HS-27A (cell line): ENCODE measurements at places on chromosomes 1 and 21.

- peak; percentile 35 for DNase-seq
These were observed 14.9 kb upstream of the HJV start for GRCh38 chr1:146036241-146036964.

DNA sequence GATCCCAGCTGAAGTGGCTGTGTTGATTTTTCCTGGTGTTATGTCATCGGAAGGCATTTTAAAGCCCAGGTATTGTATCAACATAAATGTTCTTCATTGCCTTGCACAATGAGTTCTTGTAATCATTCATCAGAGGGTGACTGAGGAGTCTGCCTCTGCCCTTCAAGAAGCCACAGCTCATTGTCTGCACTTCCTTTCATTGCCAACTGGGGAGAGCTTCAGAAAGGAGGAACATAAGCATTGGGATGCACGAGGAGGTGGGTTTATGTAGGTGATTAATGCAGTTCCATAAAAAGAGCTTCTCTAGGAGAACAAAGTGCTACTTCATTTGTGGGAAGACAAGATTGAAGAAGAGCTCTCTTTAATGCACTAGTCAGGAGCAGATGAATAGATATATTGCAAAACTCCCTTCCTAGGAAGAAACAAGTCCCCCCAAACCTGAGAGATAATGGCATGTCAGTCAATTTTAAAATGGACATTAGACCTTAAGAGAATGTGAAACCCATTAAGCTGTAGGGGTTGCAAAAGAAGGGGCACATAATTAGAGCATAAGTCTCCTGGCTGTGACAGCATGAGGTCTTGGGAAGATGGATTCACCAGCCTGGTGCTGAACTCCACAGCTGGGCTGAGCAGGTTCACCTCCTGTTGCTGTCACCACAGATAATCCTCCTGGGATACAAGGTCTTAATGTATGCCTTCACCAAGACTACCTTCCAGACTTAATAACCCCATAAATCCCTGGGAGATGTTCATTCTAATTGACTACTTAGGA lies 124.6 kb downstream of the BACH1 start:
- no peak for DNase-seq

DNA sequence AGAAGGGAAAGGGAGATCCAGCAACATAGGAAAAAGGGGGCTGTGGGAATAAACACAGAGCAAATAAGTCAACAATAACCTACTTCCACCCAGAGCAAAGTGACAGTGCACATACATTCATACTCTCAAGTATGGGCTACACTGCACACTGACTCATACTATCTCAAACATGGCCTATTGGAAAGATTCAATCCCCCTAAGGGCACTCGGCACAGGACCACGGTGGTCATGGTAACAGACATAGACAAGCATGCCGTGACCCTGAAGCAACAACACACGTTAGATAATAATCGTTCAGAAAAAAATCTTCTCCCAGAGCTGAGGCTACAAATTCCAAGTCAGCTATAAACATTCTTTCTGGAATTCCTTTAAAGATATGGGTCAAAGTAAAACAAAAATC lies 16.8 kb upstream of the JAK1 start:
- no peak for DNase-seq

GRCh38 chr1:166972826-166973225 lies 2.5 kb downstream of the ILDR2 start:
- DNase-seq = no peak

GRCh38 chr1:158728510-158729225 lies 8.1 kb upstream of the OR6K3 start:
- no peak for DNase-seq

GRCh38 chr1:206705191-206705590 lies 20.5 kb downstream of the MAPKAPK2 start:
- no peak for DNase-seq

DNA sequence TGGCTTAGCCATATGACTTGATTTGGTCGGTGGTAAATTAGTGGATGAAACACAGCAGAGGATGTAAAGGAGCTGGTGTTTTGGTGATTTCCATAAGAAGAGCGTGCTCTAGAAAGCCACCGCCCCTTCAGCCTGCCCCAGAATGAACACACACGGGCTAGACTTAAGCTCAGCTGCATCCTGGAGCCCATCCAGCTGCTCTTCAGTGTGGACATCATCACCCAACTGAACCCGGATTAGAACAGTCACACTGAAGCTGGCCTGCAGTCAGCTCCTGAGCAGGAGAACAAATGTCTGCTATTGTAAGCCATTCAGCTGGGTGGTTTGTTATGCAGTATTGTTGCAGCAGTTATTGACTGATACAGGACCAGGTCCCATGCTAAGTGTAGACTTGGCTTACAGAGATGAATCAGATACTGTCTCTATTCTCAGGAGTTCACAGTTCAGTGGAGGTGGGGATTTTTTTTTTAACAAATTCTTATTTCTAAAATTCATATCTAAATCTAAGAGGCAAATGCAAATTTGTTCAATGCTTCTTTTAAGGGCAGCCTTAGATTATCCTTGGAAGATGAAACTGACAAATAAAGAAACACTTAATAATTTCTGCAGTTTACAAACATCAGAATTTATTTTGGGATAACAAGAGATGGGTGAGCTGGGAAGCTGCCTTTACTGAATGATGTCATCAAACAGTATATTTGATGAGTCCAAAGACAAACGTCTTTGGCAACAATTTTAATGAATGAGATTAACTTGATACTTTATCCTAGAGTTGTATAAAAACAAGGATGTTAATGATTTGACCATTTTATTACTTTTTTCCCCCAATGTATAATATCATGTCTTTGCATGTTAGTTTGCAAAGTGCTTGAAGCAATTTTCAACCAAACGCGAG lies 251.2 kb downstream of the TRABD2B start:
- DNase-seq = no peak

DNA sequence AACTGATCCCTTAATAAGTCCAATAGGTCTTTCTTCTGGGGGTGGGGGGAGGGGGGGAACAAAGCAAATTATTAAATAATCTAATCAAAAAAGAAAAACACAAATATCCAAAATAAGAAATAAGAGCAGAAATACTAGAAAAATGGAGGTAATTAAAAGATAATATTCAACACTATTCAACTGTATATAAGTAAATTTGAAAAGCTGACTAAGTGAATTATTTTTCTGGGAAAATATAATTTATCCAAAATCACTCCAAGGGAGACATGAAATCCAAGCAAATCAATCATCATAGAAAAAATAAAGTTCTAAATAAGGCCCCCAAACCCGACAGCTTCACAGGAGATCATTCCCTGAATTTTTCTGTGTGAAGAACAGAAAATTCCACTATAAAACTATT lies 18.8 kb downstream of the VPS26C start:
- no peak for DNase-seq

- no peak for DNase-seq
These were observed 5.7 kb upstream of the IVL start for GRCh38 chr1:152902636-152903035.

DNA sequence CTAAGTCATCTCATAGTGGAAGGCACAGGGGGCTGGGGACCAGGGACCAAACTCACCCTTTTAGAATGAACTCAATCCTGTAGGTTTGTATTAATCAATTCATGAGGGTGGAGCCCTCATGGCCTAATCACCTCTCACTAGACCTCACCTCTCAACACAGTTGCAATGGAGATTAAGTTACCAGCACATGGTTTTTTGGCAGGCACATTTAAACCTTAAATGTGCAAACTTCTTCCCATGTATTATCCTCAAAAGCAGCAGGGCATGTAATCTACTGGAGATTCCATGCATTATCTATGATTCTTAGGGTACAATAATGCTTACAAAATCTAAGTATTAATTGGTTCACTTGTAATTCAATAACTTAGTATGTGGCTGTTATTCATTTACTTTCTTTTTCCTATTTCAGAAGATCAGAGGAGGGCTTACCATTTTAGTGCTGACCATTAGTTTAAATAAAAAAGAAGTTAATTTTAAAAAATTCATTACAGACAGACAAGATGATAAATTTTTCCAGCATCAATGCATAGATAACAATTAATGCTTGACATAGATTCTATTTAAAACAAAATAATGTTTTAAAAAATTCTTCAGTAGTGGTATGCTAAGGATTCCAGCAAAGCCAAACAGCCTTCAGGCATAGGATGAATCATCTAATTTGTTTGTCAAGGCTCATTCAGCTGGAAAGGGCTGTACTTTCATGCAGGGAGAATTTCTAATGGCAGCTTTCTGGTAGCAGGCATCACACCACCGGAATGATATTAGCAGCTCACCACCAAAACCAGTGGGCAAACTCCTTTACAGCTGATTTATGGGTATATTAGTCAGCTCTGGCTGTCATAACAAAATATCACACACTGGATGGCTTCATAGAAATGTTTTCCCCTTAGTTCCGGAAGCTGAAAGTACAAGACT lies 124.6 kb upstream of the ZNF648 start:
- no peak for DNase-seq

DNA sequence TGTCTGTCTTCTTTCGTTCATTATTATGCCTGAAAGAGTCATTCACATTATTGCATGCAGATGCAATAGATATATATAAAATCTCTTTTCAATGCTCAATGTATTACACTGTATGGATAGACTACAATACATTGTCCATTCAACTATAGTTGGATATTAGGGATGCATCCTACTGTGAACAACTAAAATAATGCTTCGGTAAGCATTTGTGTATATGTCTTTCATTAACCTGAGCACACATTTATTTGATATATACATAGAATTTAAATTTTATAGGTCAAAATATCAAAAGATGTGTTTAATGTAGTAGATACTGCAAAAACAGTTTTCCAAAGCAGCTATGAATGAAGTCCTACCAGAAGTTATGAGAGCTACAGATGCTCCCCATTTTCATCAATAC lies 8.9 kb downstream of the PLD5 start:
- no peak for DNase-seq

GRCh38 chr1:236865818-236866155 lies 70.7 kb downstream of the MTR start:
- no peak for DNase-seq

GRCh38 chr1:109643385-109644230 lies 12.3 kb upstream of the GSTM4 start:
- DNase-seq = no peak

- DNase-seq = peak; percentile 63
These were observed at the start of gene CFH for GRCh38 chr1:196651637-196652215. Gene CFH (plus strand): TSS chr1:196652043. CDS start chr1:196652118, 75 bp downstream.
